Fibroblast of gingiva (primary cell): ENCODE measurements at places on chromosomes 2 and 18.
A peak's percentile ranks its signal among the peaks of the same experiment; 100 is the strongest.

DNA sequence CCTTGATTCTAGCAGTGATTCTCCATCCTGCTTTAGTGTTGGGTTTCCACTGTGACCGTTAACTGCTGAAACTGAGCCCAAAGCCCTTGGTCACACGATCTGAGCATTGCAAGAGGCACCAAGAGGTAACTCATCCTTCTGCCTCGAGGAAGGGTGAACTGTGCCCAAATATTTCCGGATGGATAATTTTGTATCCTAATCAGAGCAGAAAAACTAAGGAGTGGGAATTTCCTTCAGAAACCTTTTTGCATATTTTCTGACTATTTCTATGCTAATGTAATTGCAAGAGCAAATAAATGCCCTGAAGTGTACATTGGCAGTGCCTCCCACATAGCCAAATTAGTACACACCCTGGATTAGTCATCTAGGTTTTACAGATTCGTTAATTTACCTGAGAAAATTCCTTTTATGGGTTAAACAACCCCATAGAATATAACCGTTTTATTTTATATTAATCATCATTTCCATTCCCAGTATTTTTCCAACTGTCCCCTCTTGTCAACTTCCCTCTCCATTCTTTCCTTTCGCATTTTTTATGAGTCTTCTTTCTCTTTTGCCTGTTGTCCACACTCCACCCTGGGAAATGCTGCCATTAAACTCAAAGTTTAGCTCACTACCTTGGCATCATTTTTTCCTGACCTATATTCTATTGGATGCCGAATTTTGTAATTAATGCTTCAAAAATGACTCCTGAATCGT is 31.7 kb upstream of the COBLL1 start:
- no peak for DNase-seq

GRCh38 chr18:59697236-59697932 is at the start of gene CCBE1:
CCBE1 (minus strand) TSS chr18:59697423.
- peak; percentile 74 for DNase-seq

GRCh38 chr2:74497777-74498499 is 1.5 kb downstream of the LBX2 start:
- DNase-seq: no peak

DNA sequence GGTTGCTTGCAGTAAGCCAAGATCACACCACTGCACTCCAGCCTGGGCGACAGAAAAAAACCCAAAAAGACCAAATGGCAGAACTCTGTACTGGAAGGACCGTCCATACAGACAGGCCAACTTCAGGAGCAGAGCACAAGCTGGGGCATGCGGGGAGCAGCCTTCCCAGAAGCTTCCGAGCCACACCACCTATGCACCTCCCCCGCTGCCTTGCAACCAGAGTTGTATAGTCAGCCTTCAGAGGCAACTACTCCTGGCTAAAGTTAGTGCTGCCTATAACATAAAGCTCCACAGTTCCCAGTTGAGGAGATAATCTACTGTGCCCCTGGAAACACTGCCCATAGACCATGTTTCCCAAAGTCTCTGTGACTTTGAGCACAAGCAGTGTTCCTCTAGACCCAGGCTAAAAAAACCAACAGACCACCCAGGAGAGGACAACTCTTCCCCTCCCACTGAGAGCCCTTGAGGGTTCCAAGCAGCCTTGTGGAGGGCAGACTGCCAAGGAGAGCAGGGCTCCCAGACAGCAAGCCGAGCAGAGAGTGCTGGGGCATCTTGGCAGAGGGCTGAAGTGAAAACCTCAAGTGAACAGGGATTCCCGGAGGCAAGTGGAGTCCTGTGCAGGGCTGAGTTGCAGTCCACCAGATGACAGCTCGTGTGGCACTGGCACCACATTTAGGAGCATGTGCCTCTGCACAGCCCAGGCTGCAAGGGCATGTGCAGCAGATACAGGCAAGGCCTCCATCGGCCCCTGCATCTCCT is 6.8 kb downstream of the SFT2D3 start:
- peak; percentile 63 for DNase-seq

DNA sequence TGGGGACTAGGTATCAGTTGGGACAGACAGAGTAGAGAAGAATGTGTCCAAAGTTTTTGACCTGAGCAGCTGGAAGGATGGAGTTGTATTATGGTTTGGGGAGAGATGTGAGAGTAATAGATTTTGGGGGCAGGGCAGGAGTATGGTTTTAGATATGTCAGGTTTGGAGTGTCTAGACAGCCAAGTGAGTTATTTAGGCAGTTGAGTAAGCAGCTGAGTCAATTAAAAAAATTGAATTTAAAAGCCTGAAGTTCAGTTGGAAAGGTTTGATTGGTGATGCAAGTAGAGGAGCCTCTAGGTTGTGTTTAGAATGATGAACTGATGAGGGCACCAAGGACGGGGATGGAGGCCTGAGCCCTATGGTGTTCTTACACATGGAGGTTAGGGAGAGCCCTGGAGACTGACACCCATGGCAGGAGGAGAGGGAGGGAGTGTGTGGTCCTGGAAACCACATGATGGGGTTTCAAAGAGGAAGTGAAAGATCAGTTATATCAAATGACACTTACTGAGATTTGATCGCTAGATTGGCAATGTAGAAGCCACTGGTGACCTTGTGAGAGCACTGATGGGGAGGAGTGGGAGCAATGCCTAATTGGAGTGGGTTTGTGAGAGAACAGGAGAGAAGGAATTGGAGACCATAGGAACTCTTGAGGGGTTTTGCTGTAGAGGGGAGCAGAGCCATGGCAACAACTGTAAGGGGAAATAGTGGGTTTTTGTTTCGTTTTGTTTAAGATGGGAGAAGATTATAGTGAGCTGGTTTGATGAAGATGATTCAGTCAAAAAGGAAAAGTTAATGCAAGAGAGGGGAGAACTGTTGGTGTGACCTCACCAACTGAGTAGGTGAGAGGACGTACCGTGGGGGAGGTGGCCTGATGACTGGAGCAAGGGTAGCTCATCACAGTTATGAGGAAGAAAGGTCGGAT is 10.3 kb downstream of the ITGA6 start:
- no peak for DNase-seq

- DNase-seq: no peak
Measured at GRCh38 chr2:121558329-121558728, 27.6 kb downstream of the RNU4ATAC start.

DNA sequence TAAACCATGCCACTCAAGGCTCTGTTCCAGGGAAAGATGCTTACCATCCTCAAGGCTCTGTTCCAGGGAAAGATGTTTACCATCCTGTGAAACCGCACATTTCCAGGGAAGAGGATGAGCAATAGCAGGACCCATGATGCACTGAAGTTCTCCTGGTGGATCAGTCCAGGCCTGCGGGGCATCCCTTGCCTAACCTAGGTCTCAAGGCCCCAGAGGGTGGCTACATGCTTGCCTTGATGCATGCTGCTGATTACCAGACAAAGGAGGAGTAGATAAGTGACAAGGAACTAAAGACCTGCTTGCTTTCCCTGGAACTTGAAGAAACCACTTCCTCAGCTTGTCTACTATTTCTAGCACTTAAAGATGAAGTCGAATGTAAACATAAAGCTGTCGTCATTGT is 111.0 kb upstream of the LINC00305 start:
- DNase-seq: no peak

DNA sequence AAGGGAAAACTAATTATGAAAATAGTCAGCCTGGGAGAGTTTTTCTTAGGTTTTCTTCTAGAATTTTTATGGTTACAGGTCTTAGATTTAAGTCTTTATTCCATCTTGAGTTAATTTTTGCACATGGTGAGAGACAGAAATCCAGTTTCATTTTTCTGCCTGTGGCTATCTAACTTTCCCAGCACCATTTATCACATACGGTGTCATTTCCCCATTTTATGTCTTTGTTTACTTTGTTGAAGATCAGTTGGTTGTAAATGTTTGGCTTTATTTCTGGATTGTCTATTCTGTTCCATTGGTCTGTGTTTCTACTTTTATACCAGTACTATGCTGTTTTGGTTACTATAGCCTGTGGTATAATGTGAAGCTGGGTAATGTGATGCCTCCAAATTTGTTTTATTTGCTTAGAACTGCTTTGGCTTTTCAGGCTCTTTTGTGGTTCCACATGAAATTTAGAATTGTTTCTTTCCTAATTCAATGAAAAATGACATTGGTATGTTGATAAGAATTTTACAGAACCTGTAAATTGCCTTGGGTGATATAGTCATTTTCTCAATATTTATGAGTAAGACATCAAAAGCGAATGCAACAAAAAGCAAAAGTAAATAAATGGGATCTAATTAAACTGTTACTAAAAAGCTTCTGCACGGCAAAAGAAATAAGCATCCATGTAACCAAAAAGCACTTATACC is 146.1 kb upstream of the NOL4 start:
- no peak for DNase-seq

- DNase-seq: peak; percentile 70
Measured at GRCh38 chr2:36478332-36478738, 119.6 kb downstream of the FEZ2 start.

GRCh38 chr18:45652303-45653080 is 37.2 kb downstream of the SLC14A2 start:
- no peak for DNase-seq
